ENCODE measurements at places on chromosomes 3 and 15. TPM values are rescaled to one million over a fixed set of nuclear protein-coding genes. Genes with fewer than 3 reads are reported as not detected.

SYNM gene
- 6.0 TPM for total RNA-seq

GOLGA6B gene
- not detected for total RNA-seq

IP6K2 gene
- 53.1 TPM for total RNA-seq

GRM7 gene
- not detected for total RNA-seq

RABL3 gene
- 18.4 TPM for total RNA-seq

SERPINI2 gene
- not detected for total RNA-seq

KBTBD13 gene
- total RNA-seq: not detected

XRN1 gene
- 32.6 TPM for total RNA-seq

PLA2G4B gene
- total RNA-seq: 23.6 TPM

CEP97 gene
- 4.6 TPM for total RNA-seq

CKMT1A gene
- 63.2 TPM for total RNA-seq

TP63 gene
- 190 TPM for total RNA-seq

ST6GAL1 gene
- 13.2 TPM for total RNA-seq

RBP2 gene
- not detected for total RNA-seq

STRIT1 gene
- total RNA-seq: not detected

FRMD5 gene
- total RNA-seq: 0.20 TPM

POMGNT2 gene
- total RNA-seq: 4.7 TPM

DAZL gene
- not detected for total RNA-seq

PRTG gene
- 0.56 TPM for total RNA-seq

DCBLD2 gene
- 6.7 TPM for total RNA-seq

SHF gene
- total RNA-seq: 1.6 TPM

ARPIN gene
- total RNA-seq: 17.5 TPM

DCLK3 gene
- 0.04 TPM for total RNA-seq

NANOGP8 gene
- 0.44 TPM for total RNA-seq

AMOTL2 gene
- 33.2 TPM for total RNA-seq

NAALADL2 gene
- 2.4 TPM for total RNA-seq

CRYGS gene
- 1.2 TPM for total RNA-seq

C3orf85 gene
- not detected for total RNA-seq

SCN11A gene
- total RNA-seq: 0.04 TPM

LARP6 gene
- 1.4 TPM for total RNA-seq

XCR1 gene
- 0.04 TPM for total RNA-seq

CIDEC gene
- not detected for total RNA-seq

P2RY14 gene
- total RNA-seq: 0.88 TPM

CFAP92 gene
- total RNA-seq: 0.80 TPM

ARGFX gene
- total RNA-seq: not detected

LYZL4 gene
- total RNA-seq: not detected

PPIP5K1 gene
- 27.3 TPM for total RNA-seq

KLHL40 gene
- not detected for total RNA-seq

OR5K2 gene
- not detected for total RNA-seq

MASP1 gene
- 1.6 TPM for total RNA-seq

EAF2 gene
- total RNA-seq: 3.3 TPM

GPR87 gene
- 36.8 TPM for total RNA-seq

GATM gene
- 11.3 TPM for total RNA-seq

FSIP1 gene
- 0.28 TPM for total RNA-seq

FANCD2OS gene
- not detected for total RNA-seq

NR2E3 gene
- 0.56 TPM for total RNA-seq

GOLGA6L10 gene
- total RNA-seq: 3.9 TPM

SELENOS gene
- total RNA-seq: 37.8 TPM
